ENCODE measurements at places on chromosomes 7 and 10. TPM values are rescaled to one million over a fixed set of nuclear protein-coding genes. Genes with fewer than 3 reads are reported as not detected.

The LRIT1 gene
- not detected for total RNA-seq

The DRGX gene
- total RNA-seq = not detected

DNA sequence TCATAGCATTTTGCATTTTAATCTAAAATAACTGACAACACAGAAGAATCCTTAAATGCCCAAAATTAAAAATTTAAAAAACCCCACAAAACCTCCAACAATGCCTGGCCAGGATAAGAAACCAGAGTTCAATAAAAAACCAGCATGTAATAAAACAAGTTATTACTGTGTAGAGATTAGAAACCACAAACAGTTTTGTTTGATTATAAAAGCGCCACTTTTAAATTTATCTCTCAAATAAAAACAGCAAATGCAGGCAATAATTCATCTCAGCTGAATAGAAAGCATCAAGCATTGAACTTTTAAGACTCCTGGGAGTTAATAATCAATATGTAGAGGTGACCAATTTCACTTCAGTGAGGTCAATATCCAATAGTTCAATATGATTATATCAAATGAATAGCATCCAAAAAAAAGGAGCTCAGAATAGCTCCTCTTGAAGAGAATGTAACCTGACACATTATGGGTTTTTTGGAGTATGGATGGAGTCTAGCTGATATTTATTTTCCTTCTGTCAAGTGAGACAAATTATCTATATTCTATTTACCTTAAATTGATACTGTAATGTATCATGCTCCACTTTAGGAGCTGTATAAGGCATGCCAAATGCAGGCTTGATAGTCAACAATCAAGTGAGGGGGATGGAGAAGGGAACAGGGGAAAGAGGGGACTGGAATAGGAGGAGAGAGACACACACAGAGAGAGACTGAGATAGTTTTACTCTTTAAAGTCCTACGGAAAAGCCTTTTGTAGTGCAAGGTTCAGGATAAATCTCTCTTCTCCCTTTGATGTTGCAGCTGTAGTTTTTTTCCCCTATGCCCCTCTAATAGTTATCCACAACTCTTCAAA, 130.9 kb downstream of the RSU1 start:
- no peak for DNase-seq

DNA sequence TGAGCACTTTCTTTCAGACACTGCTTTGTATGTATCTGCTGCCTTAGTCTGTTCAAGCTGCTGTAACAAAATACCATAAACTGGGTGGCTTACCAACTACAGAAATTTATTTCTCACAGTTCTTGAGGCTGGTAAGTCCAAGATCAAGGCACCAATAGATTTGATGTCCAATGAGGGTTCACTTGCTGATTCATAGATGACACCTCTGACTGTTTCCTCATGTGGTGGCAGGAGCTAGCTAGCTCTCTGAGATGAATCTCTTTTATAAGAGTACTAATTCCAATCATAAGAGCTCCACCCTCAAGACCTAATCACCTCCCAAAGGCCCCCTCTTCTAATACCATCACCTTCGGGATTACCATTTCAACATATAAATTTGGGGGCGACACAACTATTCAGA, 76.6 kb upstream of the ADO start:
- DNase-seq = no peak

GRCh38 chr10:50619166-50619565, 4.6 kb downstream of the SGMS1 start:
- no peak for DNase-seq

DNA sequence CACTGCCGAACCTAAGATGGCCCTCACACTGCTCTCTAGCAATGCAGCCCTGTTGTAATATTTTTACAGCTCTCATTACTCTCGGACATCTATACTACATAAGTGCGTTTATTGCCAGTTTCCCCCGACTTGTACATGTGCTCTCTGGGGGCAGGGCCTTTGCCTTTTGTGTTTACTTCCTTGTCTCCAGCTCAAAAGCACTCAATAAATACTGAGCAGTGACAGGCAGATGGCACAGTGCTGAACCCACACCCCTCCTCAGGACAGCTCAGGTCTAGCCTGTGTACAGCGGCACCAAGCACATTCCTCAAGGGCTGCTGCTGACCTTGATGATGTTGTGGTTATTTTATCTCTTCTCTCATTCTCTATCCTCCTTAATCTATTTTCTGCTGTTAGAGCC, 68.0 kb upstream of the ELMO1 start:
- DNase-seq = no peak

- no peak for DNase-seq
These were observed 4.9 kb upstream of the KAT6B start for GRCh38 chr10:74821501-74821900.

DNA sequence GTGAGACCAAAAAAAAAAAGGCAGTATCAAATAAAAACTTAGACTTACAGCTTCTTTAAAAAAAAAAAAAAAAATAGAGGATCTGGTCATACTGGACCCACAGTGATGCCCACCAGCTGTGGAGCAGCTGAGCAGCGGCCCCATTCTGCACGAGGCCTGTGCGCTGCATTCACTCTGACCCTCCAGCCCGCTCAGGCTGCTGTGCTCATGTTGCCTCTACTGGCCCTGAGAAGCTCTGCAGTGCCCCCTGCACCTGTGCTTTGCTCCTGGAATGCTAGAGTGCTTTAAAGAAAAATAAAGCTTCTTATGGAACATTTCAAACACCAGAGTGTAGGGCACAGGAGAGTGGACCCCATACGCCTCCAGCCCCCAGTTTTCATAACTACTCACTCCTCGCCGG, 33.2 kb downstream of the TMEM120A start:
- no peak for DNase-seq

GRCh38 chr10:79161557-79161956, 92.8 kb downstream of the ZMIZ1 start:
- no peak for DNase-seq

DNA sequence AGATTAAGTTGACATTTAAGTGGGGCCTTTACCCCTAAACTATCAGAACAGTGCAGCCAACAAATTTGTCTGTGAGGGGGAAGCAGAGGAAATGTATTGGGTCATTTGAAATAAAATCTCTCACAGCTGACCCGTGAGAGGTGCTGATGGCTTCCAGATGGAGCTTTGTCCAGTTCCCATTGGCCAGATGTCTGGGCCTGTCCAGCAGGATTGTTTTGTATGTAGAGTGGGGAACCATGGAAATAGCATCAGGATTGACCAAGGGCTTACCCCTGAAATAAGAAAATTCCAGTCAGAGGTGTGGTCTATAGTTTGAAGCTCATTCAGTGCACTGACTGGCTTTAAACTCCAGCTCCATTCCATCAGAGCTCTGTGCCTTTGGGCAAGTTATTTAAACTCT, 50.6 kb downstream of the INHBA start:
- DNase-seq = no peak

The SNCG gene
- total RNA-seq = 7.2 TPM

DNA sequence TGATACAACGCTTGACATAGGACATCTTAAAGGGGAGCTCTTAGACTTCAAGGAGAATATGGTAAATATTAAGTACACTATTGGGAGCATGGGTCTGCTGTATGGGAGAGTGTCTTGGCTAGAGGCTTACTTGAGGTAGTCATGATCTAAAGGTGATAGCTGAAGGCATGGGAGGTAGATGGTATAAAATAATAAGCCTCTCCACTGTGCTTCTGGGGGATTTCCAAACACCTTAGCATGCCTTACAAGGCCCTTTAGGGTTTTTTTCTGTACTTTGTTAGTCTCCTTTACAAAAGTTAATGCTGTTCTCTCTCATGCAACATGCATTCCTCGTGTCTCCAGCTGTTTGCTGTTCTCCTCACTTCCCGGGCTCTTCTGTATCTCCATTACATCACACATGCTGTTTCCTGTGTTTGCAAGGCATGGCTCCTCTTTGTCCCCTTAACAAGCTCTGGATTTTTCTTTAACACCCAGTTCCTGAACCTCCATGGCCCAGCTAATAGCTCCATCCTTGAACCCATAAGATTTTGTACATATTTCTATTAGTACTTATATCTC, 449.7 kb downstream of the AUTS2 start:
- no peak for DNase-seq

DNA sequence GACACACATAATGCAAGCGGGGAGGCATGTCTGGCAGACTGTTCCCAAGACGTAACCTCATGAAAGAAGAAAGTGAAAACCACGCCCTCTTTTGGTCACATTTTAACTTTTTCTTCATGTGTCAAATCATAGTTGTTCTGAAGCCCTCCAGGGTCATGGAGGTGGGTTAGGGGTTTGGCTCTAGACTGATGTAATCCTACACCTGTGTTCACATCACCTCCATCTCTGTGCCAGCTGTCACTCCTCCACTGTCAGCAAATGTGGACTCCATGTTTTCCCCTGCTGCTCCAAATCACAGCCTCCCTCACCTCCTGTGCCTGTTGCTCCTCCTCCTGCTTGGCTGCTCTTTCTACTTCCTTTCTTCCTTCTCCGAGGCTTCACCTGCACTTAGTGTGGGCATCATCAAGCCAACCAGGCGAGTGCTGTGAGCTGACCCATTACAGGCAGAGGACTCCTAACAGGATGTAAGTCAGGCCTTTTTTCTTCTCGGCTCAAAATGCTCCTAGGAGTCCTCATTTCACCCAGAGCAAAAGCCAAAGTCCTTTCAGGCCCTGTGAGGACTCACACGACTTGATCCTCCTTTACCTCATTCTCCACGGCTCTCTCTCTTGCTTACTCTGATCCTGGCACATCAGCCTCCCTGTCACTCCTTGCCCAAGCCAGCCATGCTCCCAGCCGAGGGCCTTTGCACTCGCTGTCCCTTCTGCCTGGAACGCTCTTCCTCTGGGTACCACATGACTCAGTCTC, 66.4 kb upstream of the IFRD1 start:
- no peak for DNase-seq

The AKR1C4 gene
- 0.40 TPM for total RNA-seq

DNA sequence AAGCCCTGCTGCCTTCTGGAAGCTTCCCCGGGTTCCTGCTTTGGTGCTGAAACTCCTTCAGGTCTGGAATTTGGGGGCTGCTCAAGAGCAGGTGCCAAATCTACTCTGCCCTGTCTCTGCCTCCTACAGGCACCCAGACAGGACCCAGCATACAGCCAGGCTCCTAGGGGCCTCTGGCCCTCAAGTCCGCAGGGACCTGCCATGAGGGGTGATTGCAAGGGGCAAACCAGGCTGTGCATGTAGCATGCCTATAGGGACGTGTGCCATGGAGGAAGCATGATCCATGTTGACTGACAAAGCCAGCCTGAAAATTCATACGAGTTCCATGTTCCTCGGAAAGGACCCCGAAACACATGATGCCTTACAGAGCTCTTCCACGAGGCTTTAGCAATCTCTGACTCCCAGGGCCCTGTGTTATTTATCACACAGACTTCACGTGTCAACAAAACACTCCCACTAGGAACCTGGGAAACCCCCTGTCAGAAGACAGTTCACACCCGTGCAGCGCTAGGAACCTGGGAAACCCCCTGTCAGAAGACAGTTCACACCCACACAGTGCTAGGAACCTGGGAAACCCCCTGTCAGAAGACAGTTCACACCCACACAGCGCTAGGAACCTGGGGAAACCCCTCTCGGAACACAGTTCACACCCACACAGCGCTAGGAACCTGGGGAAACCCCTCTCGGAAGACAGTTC, 75.3 kb upstream of the DNAAF5 start:
- no peak for DNase-seq

The SAMD9L gene
- 60.8 TPM for total RNA-seq

- DNase-seq = no peak
These were observed 62.7 kb downstream of the ARID5B start for GRCh38 chr10:61964059-61964709.

GRCh38 chr10:27436710-27437109, 67.4 kb upstream of the RAB18 start:
- no peak for DNase-seq

DNA sequence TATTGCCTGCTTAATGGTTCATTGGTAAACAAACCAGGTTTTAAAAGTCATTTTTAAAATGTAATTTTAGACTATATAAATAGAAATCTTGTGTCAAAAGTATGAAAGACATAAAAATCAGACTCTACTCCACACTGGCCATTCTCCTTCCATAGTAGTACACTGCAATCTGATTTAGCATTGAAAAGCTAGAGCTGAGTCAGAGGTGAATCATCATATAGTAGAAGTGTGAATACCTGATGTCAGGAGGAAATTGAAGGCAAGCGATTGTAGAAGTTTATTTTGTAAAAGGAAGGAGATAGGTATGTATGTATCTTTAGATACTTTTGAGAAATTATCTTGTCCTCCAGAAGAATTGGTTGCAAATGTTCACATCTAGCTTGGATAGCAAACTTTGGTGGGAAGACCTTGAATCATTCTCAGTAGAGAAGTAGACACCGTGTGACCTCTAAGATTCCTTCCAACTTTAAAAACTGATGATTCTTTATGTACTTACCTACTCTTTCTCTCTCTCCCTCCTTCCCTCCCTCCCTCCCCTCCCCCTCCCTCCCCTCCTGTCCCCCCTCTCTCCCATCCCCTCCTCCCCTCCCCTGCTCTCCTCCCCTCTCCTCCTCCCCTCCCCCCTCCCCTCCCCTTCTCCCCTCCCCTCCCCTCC, 88.1 kb downstream of the BTAF1 start:
- no peak for DNase-seq

DNA sequence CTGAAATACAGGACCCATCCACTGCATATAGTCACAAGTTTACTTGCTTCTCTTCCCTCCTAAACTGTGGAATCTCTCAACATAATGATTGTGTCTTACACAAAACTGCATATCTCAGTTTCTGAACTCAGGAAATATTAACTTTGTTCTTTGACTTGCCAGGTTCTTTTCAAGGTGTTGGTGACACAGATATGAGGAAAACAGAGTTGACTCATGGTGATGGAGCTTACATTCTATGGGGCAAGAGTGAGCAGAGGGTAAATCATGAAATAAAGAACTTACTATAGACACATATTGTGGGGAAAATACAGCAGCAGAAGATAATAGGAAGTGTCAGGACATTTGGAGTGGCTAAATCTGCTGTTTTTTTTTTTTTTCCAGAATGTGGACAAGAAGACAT, 72.5 kb upstream of the IGFBP3 start:
- DNase-seq = no peak

The CRPPA gene
- total RNA-seq = 9.9 TPM

The EEF1AKMT2 gene
- total RNA-seq = 13.2 TPM

DNA sequence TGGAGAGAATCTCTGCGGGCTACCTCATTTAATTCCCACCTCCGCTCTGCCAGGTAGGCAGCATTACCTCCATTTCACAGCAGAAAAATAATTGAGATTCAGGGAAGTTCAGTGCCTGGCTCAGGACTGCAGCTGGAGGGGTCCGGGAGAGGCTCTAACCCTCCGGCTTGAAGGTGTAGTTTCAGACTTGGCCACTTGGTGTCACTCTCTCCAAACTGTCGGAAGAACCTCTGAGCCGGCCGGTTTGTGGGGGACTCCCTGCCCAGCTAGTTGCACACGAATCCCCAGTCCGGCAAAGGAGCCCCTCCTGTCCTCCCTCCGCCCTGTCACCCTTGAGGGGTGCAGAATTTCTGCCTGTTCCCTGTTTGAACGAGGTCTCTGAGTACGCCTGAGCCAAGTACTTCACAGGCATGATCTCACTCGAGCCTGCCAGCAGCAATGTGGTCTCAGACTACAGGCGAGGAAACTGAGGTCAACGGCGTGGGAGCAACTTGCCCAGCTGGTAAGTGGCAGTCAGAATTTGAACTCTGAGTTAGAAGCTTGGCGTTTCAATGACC, 144.7 kb upstream of the ZNF716 start:
- no peak for DNase-seq

- DNase-seq = no peak
These were observed 266.2 kb upstream of the RNF32 start for GRCh38 chr7:156374335-156374734.
